ENCODE measurements at places on chromosomes 7 and 10. TPM values are rescaled to one million over a fixed set of nuclear protein-coding genes. Genes with fewer than 3 reads are reported as not detected.

- DNase-seq: no peak
- H3K27me3 ChIP-seq: no peaks in the 10 kb centered on the region
- H3K4me3 ChIP-seq: no peak overlapping the region
- peaks cover 65% of the 10 kb centered on the region for H3K4me1 ChIP-seq
- peak overlapping the region; percentile 34 for H3K27ac ChIP-seq
Measured at GRCh38 chr10:11179516-11180105, 161.9 kb downstream of the CELF2 start.

The ZP3 gene
- not detected for total RNA-seq

DNA sequence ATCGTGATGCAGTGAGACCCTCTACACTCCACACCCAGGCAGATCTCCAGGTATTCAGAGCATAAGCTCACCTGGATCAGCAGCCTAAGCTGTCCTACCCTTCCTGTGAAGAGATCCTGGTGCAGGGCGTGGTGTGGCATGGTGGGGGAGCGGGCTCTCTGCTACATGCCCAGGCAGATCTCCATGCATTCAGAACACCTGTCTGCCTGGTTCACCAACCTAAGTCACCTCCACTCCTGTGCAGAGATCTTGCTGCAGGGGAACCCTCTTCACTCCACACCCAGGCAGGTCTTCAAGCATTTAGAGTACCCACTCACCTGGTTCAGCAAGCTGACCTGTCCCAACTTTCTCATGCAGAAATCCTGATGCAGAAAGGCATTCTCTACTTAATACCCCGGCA is 394.4 kb upstream of the SEMA3A start:
- H3K27me3 ChIP-seq: no peaks in the 10 kb centered on the region
- H3K36me3 ChIP-seq: no peaks in the 10 kb centered on the region
- DNase-seq: no peak
- H3K4me3 ChIP-seq: no peak overlapping the region
- no peak overlapping the region for H3K27ac ChIP-seq

DNA sequence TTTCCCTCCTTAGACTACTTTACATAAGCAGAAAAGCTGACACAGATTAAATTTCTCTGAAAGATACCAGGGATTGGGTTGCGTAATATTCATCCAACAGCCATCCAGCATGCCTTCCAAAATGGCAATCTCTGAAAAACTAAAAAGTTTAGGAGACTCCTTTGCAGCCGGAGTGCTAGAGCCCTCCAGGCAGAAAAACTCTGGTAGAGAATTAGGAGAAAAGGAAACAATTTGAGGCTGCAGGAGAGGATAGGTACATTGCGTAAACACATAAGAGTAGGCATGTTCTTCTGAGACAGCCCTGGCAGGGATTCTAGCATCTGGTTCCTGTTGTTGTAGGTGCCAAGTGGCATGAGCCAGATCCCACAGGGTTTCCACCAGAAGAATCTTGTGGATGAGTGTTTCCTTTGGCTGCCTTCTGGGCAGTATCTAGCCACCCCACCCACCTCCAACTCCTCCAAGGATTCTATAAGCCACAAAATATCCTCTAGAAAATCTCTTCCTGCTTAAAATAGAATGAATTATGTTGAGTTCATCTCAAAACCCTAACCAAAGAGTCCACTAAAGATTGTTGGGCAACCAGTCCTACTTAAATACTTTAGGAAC is 402.4 kb downstream of the HGF start:
- no peak overlapping the region for H3K27ac ChIP-seq
- peaks cover 13% of the 10 kb centered on the region for H3K4me1 ChIP-seq
- no peak for DNase-seq
- H3K36me3 ChIP-seq: no peaks in the 10 kb centered on the region

The COL1A2 gene
- total RNA-seq: 415 TPM

GRCh38 chr10:101778151-101778780 is 2.4 kb upstream of the FGF8 start:
- DNase-seq: no peak
- H3K4me1 ChIP-seq: peaks cover 79% of the 10 kb centered on the region
- H3K27me3 ChIP-seq: peaks cover 66% of the 10 kb centered on the region
- no peak overlapping the region for H3K27ac ChIP-seq
- H3K4me3 ChIP-seq: no peak overlapping the region

DNA sequence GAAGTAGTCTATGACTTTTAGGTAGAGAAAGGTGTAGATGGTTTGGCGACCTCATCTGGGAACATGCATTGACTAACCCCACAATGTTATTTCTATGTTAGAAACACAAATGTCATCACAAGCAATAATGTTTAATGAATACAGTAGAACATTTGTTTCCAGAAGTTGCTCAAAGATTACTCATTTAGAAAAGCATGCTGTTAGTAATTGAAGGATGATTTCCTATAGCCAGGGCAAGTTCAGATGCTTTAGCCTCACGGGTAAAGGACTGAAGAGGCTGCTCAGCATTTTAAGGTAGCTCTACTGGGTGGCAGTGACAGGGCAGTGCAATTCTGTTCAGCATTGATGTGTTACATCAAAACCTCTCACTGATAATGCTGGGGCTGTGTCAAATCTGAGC is 199.3 kb upstream of the FZD1 start:
- no peaks in the 10 kb centered on the region for H3K36me3 ChIP-seq
- no peak overlapping the region for H3K4me3 ChIP-seq
- peaks cover 13% of the 10 kb centered on the region for H3K4me1 ChIP-seq
- H3K27me3 ChIP-seq: no peaks in the 10 kb centered on the region

The CLIP2 gene
- total RNA-seq: 25.5 TPM

The LDB1 gene
- 79.7 TPM for total RNA-seq

The TYW1B gene
- total RNA-seq: 1.8 TPM

- DNase-seq: no peak
- no peak overlapping the region for H3K4me3 ChIP-seq
- peaks cover 38% of the 10 kb centered on the region for H3K36me3 ChIP-seq
- H3K27me3 ChIP-seq: no peaks in the 10 kb centered on the region
- H3K27ac ChIP-seq: peak overlapping the region; percentile 41
Measured at GRCh38 chr7:6393667-6394056, 54.1 kb downstream of the DAGLB start.

The FEZF1 gene
- not detected for total RNA-seq

The ANKRD2 gene
- 1.2 TPM for total RNA-seq

GRCh38 chr7:134811765-134812164 is 32.3 kb downstream of the CALD1 start:
- H3K4me3 ChIP-seq: no peak overlapping the region
- H3K36me3 ChIP-seq: no peaks in the 10 kb centered on the region
- H3K27me3 ChIP-seq: no peaks in the 10 kb centered on the region
- peaks cover 100% of the 10 kb centered on the region for H3K4me1 ChIP-seq
- H3K27ac ChIP-seq: peak overlapping the region; percentile 71
- no peak for DNase-seq

- H3K4me3 ChIP-seq: no peak overlapping the region
- DNase-seq: no peak
- no peak overlapping the region for H3K27ac ChIP-seq
- no peaks in the 10 kb centered on the region for H3K36me3 ChIP-seq
Measured at GRCh38 chr7:15558756-15559155, 3.1 kb downstream of the AGMO start.

The SPDYE2B gene
- not detected for total RNA-seq

DNA sequence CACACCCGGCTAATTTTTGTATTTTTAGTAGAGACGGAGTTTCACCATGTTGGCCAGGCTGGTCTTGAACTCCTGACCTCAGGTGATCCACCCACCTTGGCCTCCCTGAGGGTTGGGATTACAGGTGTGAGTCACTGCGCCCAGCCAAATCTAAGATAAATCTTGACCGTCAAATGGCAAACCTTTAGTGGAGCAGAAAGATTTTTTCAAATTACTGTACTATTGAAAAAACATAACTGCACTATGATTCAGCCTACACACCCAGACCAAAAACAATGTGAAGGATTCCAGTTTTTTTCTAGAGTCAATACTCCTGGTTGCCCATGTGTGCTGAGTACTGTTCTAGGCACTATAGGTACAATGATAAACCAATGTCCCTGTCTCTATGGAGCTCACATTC is 33.9 kb upstream of the SVIL start:
- peaks cover 65% of the 10 kb centered on the region for H3K4me1 ChIP-seq
- no peak overlapping the region for H3K4me3 ChIP-seq
- H3K27me3 ChIP-seq: no peaks in the 10 kb centered on the region
- DNase-seq: no peak

The AGR2 gene
- total RNA-seq: not detected

The KLF14 gene
- total RNA-seq: not detected

DNA sequence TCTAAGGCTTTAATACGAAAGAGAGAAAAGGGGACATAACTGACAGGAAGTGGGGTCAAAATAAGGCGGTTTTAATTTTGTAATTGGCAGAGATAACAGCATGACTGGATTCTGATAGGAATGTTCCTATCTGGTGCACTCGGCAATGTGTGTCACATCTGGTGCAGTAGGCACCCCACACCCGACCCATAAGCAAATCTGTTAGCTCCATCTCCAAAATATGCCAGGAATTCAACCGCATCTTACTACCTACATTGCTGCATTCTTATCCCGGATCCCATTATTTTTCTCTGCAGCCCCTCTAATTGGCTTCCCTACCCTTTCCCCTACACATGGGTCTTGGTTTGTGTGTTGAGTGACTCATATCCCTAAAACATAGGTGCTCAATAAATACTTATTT is 19.1 kb upstream of the GALNT11 start:
- no peak for DNase-seq
- H3K4me1 ChIP-seq: no peaks in the 10 kb centered on the region
- H3K27me3 ChIP-seq: no peaks in the 10 kb centered on the region
- no peak overlapping the region for H3K27ac ChIP-seq

DNA sequence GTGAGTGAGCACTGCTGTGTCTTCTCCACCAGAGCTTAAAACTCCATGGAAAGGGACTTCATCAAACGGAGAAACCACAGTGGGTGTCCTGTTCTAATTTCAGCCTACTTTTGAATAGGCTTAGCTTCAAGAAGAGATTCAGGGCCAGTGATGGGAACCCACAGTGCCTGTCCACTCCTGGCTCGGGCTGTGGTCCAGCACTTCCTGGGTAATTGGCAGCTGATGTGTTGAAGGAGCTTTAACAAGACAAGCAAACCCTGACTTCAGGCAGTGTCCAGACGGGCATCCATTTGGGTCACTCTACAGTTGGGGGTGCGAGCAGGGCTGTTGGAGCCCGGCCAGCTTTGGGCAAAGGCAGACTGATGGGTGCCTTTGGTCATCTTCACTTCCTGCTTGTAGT is 14.5 kb downstream of the VWC2 start:
- no peak overlapping the region for H3K27ac ChIP-seq
- peaks cover 13% of the 10 kb centered on the region for H3K4me1 ChIP-seq
- no peaks in the 10 kb centered on the region for H3K36me3 ChIP-seq
- H3K4me3 ChIP-seq: no peak overlapping the region
- peak; percentile 47 for DNase-seq
- no peaks in the 10 kb centered on the region for H3K27me3 ChIP-seq

- H3K27me3 ChIP-seq: no peaks in the 10 kb centered on the region
- no peak for DNase-seq
- no peaks in the 10 kb centered on the region for H3K4me1 ChIP-seq
Measured at GRCh38 chr7:149171892-149172533, 23.3 kb upstream of the ZNF282 start.

DNA sequence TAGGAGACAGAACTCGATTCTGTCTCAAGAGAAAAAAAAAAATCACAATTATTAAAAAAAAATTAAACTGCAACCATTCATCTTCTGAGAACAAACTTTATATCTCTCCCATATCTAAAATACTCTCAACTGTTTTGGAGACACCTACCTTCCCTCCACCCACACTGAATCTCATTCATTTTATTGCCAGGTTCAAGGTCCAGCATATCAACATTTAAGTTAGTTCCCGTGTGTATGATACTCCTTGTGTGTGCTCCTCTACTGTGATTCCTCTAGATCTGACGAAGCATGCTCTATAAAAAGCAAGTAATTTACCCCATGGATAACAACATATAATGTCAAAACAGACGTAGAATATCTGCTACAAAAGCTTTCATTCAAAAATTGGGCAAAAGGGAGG is 351.8 kb upstream of the SORCS1 start:
- H3K27ac ChIP-seq: no peak overlapping the region
- H3K4me3 ChIP-seq: no peak overlapping the region
- H3K4me1 ChIP-seq: no peaks in the 10 kb centered on the region
- no peaks in the 10 kb centered on the region for H3K27me3 ChIP-seq
- no peak for DNase-seq

DNA sequence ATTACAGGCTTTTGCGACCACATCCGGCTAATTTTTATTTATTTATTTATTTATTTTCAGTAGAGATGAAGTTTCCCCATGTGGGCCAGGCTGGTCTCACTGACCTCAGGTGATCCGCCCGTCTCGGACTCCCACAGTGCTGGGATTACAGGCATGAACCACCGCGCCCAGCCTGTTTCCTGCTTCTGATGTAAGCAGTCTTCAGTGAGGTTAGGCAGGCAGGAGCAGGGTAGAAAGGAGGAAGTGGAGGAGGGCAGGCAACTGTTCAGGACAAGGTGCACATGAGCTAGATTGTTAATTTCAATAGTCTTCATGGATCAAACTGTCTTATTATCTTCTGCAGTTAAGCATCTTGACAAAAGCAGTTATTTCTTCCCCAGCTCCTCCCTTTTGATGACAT is 605.0 kb downstream of the CCSER2 start:
- no peak overlapping the region for H3K4me3 ChIP-seq
- H3K27ac ChIP-seq: no peak overlapping the region
- H3K27me3 ChIP-seq: no peaks in the 10 kb centered on the region

GRCh38 chr7:142880876-142881505 is 4.6 kb downstream of the TRPV6 start:
- H3K4me3 ChIP-seq: no peak overlapping the region
- no peak for DNase-seq
- H3K36me3 ChIP-seq: no peaks in the 10 kb centered on the region
- no peak overlapping the region for H3K27ac ChIP-seq

The NPTX2 gene
- total RNA-seq: 22.4 TPM

The EBLN1 gene
- total RNA-seq: not detected

- DNase-seq: no peak
- H3K4me3 ChIP-seq: no peak overlapping the region
- no peaks in the 10 kb centered on the region for H3K4me1 ChIP-seq
- H3K27ac ChIP-seq: no peak overlapping the region
- H3K36me3 ChIP-seq: no peaks in the 10 kb centered on the region
Measured at GRCh38 chr7:79949778-79950177, 184.9 kb upstream of the GNAI1 start.

Measured in esophagus muscularis mucosa (tissue), 4 donors.